Femur (tissue), 1 donor: ENCODE measurements at places on chromosomes 11 and 22.

- no peak for DNase-seq
Measured at GRCh38 chr22:22087854-22088657, 105.5 kb upstream of the TOP3B start.

DNA sequence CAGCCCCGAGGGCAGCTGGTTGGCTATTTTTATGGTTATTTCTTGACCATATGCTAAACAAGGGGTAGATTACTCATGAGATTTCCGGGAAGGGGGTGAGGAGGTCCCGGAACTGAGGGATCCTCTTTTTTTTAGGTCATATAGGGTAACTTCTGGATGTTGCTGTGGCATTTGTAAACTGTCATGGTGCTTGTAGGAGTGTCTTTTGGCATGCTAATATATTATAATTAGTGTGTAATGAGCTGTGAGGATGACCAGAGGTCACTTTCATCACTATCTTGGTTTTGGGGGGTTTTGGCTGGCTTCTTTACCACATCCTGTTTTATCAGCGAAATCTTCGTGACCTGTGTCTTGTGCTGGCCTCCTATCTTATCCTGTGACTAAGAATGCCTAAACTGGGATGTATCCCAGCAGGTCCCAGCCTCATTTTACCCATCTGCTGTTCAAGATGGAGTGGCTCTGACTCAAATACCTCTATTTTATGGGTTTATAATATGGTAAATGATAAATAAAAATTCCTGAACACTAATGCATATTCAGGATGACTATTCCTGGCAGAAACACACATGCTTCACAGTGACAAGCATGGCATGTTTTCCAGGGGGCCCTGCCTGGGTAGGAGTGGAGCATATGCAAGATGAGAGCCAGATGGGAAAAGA, 11.2 kb downstream of the KREMEN1 start:
- no peak for DNase-seq

DNA sequence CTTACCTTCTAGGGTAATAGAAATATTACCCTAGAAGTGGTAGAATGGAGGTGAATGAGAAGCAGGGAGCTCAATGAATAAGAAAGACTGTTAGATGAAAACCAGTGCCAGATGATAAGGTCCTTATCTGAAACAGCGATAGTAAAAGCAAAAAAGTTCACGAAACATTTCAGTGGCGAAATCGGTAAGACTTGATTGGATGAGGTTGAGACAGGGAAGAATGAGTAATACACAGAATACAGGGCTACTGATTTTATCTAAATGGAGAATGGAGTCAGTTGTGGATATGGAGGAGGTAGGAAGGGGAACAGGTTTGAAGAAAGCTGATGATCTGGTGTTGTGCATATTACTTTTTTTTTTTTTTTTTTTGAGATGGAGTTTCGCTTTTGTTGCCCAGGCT, 96.5 kb downstream of the GALNT18 start:
- DNase-seq, result no peak

DNA sequence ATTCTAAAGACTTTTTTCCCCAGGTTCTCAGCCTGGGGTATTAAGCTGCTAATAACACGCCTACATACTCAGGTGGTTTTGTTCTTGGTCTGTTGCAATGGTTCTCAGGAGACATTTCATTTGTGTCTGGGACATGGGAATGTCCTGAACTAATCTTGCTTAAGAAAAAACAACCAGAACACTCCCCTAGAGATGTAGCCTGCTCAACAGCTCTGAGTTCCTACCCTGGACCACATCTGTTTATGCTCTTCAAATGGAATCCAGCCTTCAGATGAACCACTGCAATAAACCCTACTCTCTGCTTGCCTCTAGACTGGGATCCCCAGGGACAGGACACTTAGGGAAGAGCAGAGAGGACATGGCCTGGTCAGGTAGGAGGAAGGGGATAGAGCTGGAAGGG, 29.9 kb downstream of the RELT start:
- DNase-seq, result no peak

DNA sequence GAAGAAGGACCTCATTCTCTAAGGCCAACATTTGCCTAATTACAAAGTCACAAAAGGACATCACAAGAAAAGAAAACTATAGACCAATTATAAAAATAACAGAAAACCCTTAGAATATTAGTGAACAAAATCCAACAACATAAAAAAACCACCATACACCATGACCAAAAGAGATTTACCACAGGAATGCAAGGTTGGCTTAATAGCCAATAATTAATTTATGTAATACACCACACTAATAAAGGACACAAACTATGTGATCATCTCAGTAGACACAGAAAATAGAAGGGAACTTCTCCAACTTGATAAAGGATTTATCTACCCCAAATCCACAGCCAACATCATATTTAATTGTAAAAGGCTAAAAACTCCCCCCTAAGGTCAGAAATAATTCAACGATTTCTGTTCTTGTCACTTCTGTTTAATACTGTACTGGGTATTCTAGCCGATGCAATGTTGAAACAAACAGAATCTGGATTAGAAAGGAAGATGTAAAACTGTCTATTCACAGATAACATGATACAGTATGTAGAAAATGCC, 24.9 kb downstream of the CLTCL1 start:
- DNase-seq, result no peak
